M059J (cell line): ENCODE measurements at places on chromosomes 7 and 10.
A peak's percentile ranks its signal among the peaks of the same experiment; 100 is the strongest.

DNA sequence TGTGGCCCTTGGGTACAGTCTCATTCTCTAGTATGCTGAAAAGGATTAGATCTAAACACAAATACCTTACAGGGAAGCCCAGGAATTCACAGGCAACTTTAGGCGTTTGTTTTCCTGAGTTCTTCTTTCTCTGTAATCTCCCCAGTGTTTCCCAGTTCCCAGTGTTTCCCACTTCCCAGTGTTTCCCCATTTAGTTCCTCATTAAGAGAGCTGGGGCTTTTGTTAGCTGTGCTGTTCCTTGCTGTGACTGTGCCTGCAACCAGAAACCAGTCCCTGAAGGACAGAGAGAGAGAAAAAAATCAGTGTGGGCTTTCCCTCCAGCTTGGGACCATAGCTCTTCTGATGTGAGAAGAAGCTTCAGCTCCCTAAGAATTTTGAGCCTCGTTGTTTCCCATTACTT, 802.9 kb upstream of the COBL start:
- DNase-seq = no peak

DNA sequence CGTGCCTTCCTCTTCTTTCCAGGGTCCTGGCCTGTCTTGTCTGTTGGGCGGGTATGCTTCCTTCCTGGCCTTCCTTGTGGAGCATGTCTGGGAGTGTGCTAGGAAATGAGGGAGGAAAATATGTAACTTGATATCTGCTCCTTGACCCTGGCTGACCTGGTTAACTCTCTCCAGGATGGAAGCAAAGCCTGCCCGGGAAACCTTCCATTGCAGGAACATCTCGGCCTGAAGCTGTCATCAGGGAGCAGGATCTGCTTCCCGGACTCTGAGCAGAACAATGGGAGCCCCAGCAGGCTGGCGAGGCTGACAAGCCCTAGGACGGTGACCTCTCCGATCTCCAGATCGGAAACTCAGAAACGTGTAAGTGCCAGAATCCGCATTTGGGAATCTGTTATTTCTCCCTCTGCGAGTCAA, 340.3 kb downstream of the FRMD4A start:
- peak; percentile 51 for DNase-seq

GRCh38 chr10:109062371-109062770, 860.9 kb downstream of the XPNPEP1 start:
- peak; percentile 54 for DNase-seq

- no peak for DNase-seq
Observed at GRCh38 chr10:62964026-62964425, 147.9 kb upstream of the EGR2 start.

DNA sequence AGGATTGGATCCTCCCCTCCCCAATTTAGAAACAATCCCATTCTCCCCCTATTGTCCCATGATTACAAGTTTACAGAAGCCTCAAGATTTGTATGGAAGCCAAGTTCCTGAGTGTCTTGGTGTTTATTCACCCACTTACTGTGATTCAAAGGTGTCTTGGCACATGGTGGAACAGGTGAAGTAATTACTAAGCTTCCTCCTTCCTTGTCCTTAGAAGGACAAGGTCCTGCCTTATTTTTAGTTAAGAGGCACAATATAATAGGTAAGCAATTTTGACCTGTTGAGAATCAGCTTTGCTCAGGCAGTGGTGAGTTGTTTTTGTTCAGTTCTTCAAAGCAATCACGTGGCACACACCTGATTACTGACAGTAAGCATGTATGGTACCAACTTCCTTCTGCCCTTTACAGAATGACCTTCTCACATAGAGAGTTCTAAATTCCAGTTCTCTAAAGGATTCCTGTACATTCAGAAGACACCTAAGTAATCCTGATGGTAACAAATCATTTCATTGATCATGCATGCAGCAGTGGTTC, 60.7 kb upstream of the SLC13A1 start:
- DNase-seq = no peak

DNA sequence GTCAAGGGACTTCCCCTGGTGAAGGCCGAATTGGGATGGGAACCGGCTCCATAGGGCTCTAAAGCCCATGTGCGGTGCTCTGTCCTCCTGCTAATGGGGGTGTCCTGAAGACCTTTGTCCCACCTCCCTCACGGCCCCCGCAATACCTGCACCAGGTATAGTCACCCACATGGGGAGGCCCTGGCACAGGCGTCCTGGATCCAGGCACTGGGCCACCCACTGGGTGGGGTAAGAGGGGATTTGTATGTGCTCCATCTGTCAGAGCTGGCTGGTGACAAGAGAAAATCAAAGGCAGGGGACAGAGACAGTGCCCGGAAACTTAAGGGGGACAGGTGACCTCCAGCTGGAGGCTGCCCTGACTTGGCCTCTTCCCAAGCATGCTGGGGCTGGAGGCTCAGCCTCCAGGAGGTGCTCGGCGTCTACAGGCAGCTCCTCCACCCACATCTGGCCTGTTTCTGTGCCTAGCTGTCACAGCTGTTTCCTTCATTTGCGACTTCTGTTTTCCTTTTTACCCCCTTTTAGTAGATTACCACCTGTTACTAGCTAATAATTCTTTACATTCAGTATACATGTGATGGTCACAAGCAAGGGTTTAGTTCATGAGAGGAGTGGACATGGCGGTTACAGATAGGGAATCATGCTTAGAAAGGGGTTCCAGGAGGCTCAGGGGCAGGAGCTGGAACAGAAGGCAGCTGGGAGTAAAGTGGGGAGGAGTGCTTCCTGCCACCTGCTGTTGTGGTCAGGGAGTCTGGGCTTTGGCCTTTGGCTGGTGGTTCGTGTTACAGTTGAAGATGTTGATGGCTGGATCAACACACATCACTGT, 2.3 kb upstream of the CUZD1 start:
- DNase-seq = peak; percentile 16

DNA sequence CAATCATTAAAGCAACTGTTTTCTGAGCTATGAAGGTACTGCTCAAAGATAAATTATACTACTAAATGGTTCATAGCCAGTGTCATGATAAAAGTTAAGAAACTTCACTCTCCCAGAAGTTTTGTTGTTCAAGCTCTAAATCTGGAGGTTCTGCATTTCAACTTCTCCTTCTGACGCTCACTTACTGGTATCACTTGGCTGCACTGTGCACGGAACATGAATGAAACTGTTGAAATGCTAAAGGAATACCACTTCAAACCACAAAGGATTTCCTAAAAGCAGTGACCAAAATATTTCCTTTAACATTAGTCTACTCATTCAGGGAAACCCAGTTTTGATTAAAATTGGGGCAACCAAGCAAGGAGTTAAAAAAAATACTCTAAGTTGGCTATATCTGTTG, 93.6 kb downstream of the UBE2H start:
- DNase-seq = no peak

GRCh38 chr10:89637113-89637512, 7.9 kb downstream of the PANK1 start:
- no peak for DNase-seq

DNA sequence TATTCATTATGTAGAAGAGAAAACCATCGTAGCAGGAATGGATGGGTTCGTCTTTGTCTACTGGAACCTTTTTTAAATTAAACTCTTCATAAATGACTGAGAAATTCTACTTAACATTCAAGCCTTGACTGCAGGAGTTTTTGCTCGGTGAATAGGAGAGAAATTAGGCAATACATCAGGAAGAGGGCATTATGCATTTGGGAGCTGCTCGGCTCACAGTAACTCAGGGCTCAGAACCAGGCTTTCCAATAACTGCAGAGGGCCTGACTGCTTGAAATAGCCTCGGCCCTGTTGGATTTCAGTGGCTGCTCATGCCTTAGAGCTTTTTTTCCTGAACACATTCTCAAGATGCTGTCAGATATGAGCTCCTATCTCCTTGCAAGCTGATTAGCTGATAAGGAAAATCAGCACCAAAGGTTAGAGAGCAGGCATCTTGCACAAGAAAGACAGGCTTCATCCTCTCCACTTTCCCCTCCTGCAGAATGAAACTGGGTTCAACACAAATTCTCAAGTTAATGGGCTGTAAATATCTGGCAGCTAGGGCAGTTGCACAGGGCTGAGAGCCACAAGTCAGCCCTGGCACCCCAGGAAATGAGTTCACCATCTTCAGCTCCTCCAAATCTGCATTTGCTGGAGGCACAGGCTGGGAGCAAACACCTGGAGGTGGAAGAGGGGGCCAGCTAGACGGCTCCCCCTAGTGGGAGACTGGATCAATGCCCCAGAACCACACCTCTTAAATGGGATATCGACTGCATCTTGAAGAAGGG, 24.3 kb downstream of the TECTB start:
- peak; percentile 83 for DNase-seq

GRCh38 chr7:139990142-139990535, 72.6 kb downstream of the PARP12 start:
- no peak for DNase-seq

DNA sequence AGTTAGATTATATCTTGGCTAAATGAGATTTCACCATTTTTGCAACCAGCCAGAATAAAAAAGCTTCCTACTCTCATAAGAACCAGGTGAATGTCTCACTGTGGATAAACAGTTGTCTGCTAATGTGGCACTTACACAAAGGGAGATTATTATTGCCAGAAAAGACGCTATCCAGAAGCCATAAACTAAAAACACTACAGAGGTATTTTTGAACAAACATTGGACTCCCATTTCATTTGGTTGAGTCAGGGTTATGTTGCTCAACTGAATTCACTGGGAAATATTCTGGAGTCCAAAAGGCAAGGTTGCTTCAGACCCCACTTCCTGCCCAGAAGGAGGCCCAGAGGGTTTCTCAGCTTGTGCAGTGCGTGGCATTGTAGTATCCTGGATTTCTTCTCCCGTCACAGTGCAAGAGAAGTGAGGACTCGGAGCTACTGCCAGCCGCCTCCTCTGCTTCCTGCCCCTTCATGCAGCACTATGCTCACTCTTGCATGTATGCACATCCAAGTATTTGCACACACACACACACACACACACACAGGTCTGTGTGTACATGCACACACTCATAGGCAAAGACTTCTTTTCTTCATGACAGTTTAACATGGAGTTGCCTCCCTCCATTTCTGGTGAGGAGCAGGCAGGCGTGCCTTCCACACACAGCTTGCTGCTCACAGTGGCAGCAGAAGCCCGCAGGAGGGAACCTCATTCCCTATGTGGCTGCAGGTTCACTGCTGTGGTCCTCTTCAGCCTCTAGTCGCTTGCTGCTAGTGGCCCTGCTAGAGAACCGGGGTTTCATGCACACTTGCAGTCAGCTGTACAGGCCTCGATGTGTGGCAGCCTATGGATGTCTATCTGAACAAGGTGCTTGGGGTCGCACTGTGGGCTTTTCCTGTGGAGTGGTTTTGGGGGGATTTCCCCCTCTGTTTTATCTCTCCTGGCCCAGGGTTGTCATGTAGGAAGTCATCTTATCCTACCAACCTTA, 10.1 kb downstream of the DENND10 start:
- DNase-seq = peak; percentile 42

DNA sequence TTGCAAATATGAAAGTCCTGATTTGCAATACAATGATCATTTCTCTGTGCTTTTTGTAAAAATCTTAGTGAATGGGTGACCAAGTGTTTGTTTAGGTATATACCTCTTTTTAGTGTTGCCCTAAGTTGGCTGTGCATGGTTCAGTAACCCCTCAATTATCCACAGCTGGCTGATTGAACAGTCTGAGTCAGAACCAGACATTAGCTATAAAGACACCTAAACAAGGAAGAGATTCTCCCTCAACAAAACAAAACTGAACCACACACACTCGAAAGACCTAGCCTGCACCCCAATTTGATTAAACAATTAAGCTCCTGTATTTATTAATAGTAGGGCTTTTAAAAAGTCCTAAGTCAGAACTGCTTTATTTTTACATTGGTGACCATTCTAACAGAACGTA, 2.8 kb downstream of the RSBN1L start:
- peak; percentile 60 for DNase-seq

DNA sequence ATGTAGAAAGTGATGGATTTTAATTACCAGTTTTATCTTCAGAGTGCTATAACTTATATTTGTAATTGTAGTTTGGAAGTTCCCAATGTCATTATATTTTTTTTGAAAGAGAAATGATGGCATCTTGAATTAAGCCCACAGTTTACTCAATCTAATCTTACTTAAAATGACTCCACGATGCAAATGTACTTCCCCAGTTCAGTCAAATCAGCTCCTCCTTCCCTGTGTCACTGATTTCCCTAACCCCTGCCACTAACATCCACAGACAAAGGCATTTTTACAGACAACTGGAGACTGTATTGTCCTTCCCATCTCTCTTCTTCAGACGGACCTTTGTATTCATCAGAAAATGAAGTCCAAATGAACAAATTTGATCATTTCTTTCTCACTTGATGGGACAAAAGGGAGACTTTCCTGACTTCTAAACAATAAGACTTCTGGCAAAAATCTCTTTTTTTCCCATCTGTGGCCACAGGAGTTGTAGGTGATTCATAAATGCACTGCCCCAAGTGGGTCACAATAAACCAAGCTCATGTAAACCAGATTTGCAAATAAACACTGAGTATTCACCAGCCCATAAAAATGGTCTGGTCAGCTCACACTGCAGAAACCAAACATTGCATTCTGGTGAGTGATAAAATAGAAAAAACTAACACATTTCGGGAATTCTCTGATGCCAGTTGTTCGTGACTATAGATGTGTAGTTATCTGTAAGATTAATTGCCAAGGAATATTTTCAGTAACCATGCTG, 162.9 kb downstream of the FANK1 start:
- peak; percentile 92 for DNase-seq

DNA sequence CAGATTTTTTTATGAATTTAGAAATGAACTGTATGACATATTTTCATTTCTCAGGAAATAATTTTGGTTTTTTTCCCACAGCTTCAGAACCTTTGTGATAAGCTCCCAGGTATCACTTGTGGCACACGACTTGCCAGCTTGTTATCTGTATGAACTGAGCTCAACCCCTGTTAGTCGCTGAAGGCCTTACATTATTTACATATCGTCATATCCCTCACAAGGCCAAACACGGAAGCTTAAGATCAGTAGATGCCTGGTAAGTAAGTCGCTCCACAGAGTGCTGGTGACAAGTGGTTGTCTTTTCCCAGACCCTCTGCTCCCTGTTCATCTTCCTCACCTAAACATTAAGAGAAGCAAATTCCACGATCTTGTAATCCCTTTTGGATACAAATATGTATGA, 55.2 kb downstream of the RAPGEF5 start:
- DNase-seq = no peak

DNA sequence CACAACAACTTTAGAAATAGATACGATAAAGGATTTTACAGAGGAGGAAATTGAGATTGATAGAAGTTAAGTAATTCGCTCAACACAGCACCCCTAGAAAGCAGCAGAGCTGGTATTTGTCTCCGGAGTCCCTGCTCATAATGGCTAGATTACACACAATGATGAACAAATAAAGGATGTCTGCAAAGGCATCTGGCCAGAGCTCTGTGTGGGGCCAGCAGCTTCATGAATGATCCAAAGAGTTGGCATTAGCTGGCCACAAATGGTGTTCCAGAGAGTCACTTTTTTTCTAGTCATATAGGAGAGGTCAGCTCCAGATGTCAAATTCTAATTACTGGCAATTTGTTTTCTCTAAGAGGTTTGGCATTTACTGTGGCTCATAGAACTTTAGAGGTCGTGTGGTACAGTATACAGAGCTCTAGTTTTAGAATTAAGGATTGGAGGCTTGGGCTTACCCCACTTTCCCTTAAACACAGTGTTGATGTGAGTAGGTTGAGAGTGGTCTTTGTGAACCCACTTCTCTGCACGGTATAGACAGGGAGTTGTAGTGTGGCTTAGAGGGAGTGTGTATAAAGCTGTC, 186.2 kb downstream of the BICC1 start:
- peak; percentile 92 for DNase-seq
